ENCODE measurements at places on chromosomes 16 and 17. TPM values are rescaled to one million over a fixed set of nuclear protein-coding genes. Genes with fewer than 3 reads are reported as not detected.
A peak's percentile ranks its signal among the peaks of the same experiment; 100 is the strongest.

Gene CEP20
- 45.8 TPM for total RNA-seq

Gene EVPLL
- not detected for total RNA-seq

Gene CHST4
- total RNA-seq = not detected

Gene PPM1E
- total RNA-seq = 0.09 TPM

Gene SLC5A10
- not detected for total RNA-seq

Gene KRTAP3-1
- total RNA-seq = not detected

Gene NATD1
- 6.1 TPM for total RNA-seq

Gene PRSS21
- total RNA-seq = 0.75 TPM

Gene ABCA9
- 1.8 TPM for total RNA-seq

Gene TBX21
- total RNA-seq = not detected

- no peak for DNase-seq
Observed at GRCh38 chr16:70800311-70800710, 647 bp downstream of the VAC14 start.

GRCh38 chr16:8330761-8331160, 259.6 kb downstream of the TMEM114 start:
- DNase-seq = no peak

- no peak for DNase-seq
Observed at GRCh38 chr17:80833952-80834892, 157.4 kb upstream of the CHMP6 start.

- DNase-seq = no peak
Observed at GRCh38 chr16:23827057-23827456, 8.7 kb upstream of the PRKCB start.

DNA sequence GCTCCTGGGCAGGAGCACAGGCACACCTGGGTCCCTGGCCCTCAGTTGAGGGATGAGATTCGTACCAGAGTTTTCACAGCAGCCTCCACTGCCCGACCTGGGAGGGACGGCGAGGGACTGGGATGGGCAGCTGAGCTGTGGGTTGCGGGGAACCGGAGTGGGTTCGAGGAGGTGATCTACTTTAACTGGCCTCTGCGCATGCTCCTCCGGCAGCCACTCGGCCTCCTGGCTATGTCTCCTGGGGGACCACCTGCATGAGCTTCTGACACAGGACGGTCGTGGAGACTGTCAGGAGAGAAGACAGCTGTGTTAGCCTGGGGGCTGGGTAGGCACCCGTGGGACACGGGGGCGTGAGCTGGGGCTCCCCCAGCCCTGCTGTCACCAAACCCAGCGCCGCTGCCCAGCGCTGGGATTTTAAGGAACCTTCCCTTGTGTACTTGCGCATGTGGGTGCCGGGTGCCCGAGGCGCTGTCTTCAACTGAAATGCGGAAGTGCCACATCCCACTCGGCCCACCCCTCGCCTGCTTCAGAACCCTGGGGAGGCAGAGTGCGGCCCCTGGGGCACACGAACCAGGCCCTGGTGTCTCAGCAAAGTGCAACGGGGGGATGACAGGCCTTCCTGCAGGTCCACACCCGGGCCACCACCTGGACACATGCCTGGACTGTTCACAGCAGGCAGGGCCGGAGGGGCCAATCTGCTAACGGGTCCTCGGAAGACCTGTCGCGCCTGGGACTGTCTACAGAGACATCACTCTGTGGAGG, 36.4 kb downstream of the SLC7A5 start:
- no peak for DNase-seq

- DNase-seq = no peak
Observed at GRCh38 chr17:10779609-10780008, 24.3 kb downstream of the TMEM238L start.

- DNase-seq = peak; percentile 96
Observed at GRCh38 chr17:62093188-62094155, 28.4 kb upstream of the MED13 start.

DNA sequence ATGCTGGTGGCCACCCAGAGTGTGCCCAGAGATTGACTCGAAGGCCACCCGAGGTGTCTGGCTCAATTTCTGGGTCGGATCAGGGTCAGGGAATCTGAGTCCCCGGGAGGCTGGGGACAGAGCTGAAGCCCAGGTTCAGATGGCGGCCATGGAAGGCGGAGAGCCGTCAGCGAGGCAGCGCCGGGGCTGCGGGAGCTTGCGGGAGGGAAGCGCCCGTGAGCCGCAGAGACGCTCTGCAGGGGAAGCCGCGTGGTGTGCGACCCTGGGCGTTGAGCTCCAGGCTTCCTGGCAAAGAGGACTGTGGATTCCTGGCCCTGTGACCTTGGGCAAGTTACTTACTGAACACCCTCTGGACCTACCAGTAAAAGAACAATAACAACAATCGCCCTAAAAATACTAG, 518 bp upstream of the SPATA22 start:
- DNase-seq = no peak

DNA sequence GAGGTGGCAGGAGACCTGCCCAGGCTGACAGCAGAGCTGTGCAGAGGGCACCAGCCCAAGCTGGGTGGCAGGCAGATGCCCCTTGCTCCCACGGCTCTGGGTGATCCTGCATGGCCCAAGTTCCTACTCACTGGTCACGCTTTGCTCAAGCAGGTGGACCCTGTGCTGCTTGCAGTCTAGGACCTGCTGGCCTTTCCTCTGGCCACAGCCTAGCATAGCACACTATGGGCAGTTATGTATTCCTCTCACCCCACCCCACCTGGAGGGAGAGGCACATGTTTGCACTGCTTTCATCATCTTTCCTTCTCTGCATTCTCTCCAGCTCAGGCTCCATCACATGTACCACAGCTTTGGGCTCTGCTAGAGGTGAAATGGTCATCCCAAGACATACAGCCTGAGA, 19.6 kb upstream of the SREBF1 start:
- no peak for DNase-seq

GRCh38 chr17:3963237-3964201, 718 bp downstream of the ATP2A3 start:
- no peak for DNase-seq

- DNase-seq = peak; percentile 85
Observed at GRCh38 chr17:2025220-2025621, at the start of gene RTN4RL1. Gene RTN4RL1, minus strand, starts transcription at chr17:2025334. Its CDS starts 469 bp downstream, at chr17:2024865.

DNA sequence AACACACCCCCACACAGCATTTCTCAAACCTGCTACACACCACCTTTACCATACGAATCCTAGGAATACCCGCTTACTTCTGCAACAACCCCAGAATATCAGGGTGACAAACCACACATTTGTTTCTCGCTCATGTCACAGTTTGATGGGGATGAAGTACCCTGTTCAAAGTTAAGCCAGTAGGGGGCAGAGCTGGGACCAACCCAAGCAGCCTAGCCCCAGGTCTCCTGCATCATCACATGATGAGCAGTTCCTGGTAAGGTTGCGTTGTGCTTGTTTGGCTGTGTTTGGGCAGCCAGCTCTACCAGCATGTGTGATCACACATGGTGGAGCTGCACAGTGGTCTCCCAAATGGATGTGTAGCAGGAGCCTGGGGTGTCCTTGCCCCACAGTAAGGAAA, 103.6 kb upstream of the C16orf82 start:
- DNase-seq = no peak

DNA sequence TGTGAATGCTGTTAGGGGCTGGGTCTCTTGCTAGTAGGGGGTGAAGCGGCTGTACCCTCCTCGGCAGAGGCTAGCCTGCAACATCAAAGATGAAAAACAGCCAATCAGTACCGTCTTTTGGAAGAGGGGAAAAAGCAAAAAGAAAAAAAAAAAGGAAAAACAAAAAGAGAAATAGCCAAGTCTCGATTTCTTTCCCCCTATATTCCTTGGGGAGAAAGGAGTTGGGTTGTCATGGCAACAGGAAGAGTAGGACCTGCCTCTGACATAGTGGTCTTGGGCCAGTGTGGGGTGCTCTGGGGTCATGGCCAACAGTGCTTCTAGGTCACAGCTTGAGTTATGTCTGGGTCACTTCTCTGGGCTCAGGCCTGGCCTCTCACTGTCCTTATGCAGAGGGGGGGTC, 17.9 kb downstream of the ENGASE start:
- no peak for DNase-seq

DNA sequence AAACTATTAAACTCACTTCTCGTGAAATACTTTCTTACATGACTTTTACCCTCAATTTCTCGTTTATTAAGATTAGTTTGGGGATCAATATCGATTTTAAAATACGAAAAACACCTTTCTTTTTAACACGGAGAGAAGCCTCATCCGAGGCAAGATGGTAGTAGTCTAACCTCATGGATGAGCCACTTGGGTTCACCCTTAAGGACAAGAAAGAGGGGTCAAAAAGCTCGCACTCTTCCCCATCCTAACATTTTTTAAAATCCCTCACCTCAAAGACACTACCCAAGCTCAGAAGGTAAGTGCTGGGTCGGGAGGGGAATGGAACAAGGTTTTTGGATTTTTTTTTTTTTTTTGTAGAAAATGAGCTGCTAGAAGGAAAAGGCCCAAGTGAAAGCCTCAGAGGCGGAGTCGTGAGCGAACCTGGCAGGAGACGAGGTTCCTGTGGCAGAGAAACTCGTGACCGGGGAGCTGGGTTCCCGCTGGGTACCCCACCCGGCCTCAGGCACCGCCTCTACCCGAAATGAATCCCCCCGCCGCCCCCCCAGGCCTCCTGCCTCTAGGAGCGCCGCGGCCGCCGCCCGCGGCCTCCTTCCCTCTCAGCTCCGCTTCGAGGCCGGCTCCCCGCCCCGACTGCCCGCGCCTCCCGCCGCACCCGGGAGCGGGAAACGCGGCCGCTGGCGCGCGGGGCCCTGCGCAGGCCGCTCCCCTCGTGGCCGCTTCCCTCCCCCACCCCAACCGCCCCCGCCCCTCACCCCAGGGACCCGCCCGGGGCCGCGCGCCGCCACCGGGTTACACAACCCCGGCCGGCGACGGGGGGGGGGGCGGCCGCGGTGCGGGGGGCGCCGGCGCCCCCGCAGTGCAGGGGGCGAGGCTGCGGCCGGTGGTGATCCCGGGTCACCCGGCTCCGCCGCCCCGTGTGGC, 1.6 kb downstream of the NUFIP2 start:
- DNase-seq = peak; percentile 47

GRCh38 chr16:24689128-24689527, 40.3 kb upstream of the TNRC6A start:
- no peak for DNase-seq

- no peak for DNase-seq
Observed at GRCh38 chr17:7697828-7698588, 7.0 kb upstream of the EFNB3 start.

DNA sequence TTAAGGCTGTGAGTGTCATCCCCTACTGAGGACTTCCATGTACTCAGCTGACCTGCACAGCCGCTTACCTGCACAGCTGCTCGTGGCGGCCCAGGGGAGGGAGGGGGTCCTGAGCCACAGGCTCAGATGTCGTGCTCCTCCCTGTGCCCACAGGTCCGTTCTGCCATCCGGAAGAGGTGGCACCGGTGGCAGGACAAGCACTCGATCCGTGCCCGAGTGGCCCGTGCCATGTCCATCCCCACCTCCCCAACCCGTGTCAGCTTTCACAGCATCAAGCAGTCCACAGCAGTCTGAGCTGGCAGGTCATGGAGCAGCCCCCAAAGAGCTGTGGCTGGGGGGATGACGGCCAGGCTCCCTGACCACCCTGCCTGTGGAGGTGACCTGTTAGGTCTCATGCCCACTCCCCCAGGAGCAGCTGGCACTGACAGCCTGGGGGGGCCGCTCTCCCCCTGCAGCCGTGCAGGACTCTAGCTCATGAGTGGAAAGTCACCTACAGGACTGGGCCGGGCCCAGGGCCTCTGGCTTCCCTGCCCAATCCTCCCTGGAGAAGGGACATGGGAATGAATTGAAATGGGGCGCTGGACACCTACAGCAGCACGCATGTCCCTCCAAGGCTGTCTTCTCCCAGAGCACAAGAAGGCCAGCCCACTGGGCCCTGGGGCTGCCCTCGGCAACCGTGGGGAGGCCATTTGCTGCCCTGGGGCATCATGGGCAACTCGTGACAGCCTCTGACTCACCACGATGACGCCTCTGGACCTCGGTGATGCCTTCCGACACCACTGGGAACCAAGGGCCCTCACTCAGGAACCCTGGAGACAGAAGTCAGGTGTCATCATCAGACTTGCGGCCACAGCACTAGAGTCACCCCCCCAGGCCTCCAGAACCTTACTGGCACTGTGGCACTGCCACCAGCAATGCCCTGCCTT, 9.9 kb upstream of the SPPL2C start:
- no peak for DNase-seq

GRCh38 chr16:61823326-61823725, 212.9 kb downstream of the CDH8 start:
- no peak for DNase-seq

DNA sequence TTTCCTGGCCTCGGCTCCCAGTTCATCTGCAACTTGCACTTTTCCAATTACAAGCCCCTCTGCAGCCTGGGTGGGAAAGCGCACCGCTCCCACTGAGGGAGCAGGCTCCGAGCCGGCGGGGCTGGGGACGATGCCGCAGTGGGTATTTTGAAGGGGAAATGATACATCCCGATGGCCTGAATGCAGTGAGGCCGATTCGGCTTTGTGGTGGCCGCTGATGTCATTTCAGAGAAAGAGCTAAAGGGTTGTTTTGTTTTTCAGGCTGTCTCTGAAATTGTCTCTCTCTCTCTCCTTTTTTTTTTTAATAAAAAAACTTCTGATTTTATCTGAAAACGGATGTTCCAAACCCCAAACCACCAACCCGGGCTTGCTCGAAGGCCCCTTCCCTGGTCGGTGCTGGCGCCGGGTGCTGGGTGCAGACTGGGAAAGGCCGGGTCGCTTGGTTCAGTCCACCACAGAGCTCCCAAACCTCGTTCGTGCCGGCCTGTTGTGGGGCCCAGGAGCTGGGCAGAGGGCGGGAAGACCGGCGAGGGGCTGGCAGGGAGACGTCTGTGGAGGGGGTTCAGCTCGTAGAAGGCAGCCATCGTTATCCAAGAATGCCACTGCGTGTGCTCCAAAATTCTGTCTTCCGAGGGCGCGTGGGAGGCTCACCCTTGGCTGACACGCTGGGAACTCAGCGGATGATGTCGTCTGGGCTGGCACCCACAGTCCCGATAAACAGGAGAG, 102.8 kb downstream of the FOXL1 start:
- DNase-seq = no peak

DNA sequence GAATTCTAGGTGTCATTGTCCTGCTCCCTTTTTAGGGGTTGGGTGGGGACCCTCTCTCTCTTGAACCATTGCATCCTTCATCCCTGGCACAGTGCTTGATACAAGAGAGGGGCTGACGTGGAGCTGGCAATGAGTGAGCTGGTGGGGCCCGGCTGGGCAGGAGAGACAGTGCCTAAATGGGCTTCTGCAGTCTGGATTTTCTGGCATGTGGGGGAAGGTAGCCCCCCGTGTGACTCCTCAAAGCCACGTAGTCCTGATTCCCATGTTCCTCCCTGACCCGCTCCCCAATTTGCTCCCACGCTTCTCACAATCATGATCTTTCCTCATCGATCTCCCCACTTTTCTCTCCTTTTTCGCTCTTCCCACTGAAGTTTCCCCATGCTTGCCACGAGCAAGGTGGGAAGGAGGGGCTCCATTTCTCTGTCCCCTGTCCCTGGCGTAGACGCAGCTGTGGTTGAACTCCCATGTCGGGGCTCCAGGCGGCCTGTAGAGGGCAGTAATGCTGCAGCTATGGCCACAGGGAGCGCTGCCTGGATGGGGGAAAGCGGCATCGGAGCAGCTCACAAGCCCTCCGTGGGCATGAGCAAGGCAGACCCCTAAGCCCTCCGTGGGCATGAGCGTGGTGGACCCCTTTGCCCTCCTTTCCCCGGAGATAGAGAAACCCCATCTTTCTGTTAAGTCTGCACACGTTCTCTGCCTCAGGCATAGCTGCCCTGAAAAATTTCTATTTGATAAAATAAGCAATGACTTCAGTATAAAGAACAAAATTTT, 47.5 kb downstream of the HAPSTR1 start:
- no peak for DNase-seq

Measured in mammary epithelial cell (primary cell).